ENCODE measurements at places on chromosomes 2 and 18.
A peak's percentile ranks its signal among the peaks of the same experiment; 100 is the strongest.

DNA sequence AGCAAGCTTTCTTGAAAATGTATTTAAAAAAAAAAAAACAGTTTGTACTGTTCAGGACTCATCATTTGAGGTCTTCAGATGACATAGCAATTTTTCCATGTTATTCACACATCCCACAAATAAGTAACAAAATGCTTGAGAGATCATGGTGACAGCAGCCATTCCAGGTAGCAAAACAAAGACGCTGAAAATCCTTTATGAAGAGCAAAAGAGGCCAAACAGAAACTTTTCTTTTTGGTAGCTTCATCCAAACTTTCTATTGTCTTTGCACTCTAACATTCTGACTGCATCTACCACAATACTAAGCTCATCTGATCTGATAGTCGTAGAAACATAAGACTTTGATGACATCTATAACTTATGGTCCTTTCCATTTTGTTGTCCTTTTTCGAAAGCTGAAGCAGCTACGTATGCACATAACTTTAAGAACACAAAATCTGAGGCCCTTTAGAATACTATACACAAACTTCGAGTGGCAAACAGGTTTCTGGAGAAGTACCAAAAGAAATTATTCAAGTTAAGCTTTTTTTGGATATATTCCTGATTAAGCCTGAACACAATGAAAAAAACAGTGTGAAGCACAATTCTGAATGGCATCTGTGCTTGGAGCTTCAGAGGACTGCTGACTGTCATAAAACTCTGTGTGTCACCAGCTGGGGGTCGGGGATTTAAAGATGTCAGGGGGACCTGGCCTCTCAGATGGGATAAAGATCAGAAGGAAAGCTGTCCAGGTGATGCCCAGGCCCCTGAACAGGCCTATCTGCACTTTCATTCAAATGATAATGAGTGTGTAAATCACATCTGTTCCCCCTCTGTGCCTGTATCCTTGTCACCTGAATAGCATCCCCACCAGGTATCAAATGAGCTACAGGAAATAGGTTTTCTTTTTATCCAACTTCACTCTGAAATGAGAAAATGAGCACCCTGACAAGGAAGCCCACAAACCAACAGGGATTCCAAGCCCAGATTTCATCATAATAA is 75.8 kb downstream of the ZEB2 start:
- no peak for DNase-seq

DNA sequence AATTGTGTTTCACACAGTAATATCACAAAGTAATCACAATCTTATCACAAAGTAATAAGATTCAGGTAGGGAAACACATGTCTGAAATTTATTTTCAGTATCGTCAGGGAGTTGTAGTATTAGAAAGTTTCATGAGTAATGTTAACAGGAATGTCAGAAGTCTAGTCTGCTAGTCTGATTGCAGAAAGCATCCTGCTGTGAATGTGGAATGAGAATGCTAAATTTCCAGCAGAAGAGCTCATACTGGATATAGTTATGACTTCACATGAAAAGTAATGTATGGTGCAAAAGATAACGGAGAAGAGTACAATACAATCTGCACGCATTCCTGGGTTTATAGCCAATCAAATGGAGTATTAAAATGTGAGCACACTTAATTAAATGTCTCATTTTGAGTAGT is 494.7 kb upstream of the SETBP1 start:
- peak; percentile 7 for DNase-seq

DNA sequence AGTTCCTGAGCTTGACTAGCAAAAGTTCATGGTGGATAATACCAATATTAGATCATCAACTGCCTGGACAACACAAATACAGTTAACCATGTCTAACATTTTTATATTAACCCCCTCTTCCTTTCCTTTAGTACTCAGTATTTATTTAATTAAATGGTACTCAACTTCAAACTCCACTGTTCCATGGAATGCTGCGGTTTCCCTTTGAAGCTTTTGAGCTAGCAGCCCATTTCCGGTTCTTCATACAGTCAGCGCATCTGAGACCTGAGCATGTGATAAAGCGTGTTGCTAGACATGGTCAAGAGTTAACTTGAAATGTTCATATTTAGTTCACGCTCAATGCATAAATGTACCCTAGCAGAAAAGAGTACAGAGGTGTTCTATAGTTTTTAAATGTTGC is 278.4 kb downstream of the ALPK2 start:
- DNase-seq: no peak

- peak; percentile 55 for DNase-seq
Observed at GRCh38 chr18:46711444-46711863, 45.4 kb downstream of the ST8SIA5 start.

GRCh38 chr2:147045113-147045512 is 799.7 kb upstream of the ACVR2A start:
- DNase-seq: peak; percentile 51

DNA sequence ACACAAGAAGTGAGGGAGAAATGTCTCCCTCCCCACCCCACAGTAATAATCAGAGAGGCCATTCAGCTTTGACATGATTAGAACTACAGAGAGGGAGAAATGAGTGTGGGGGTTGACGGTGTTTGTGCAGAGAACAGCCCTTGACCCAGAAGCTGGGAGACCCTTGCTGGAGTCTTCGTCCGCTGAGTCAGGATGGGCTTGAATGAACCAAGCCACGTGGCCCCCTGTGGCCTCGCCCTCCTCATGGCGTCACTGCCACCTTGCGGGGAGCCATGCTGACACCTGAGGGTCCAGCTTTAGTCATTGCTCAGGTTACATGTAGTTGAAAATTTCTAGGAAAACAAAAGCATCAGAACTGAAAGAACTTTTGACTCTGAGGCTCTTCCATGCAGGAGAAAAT is 101.2 kb downstream of the DGKD start:
- no peak for DNase-seq

GRCh38 chr2:64846177-64846576 is 143.0 kb upstream of the SLC1A4 start:
- peak; percentile 50 for DNase-seq

GRCh38 chr2:168210895-168211570 is 36.4 kb downstream of the STK39 start:
- peak; percentile 98 for DNase-seq

All from LHCN-M2 (cell line).